ENCODE measurements at places on chromosomes 2 and 18.

- no peak for DNase-seq
Observed at GRCh38 chr18:9217743-9218451, 81.3 kb downstream of the ANKRD12 start.

DNA sequence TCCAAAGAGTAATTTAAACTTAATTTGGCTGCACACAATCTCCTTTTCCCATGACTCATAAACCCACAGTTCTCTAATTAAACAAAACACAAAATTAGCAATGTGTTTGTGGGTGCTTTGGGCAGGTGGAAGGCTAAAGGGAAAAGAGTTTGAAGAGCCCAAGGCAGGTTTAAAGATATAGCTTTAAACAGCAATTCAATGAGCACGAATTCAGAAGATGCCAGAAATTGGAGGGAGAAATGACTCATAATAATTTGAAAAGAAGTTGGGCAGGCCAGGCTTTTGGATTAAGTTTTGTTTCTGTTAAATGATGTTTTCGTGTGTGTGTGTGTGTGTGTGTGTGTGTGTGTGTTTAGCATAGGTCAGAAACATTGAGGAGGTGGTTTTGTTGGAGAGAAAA lies 594.8 kb upstream of the ZEB2 start:
- no peak for DNase-seq

DNA sequence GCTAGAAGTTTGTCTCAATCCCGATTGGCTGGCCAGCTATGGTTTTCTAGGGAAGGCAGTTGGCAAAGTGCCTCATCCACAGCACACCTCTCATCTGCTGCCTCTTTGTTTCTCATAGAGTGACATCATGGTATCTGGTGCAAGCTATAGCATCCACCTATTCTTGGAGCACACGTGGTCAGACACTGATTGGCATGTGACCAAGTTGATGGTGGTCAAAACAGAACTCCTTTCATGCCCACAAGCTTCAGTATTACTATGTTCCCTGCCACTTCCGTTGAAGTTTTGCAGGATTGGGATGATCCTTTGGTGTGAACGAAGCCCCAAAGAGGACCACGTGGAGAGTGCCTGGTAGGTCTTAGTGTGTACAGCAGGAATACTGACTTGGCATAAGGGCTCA lies 28.8 kb downstream of the TTC32 start:
- DNase-seq: no peak

GRCh38 chr2:46779447-46779941 lies 136.1 kb downstream of the MCFD2 start:
- DNase-seq: no peak

GRCh38 chr2:218036371-218036770 lies 32.7 kb upstream of the RUFY4 start:
- DNase-seq: no peak

- DNase-seq: no peak
Observed at GRCh38 chr18:4454537-4455112, 482 bp downstream of the DLGAP1 start.

DNA sequence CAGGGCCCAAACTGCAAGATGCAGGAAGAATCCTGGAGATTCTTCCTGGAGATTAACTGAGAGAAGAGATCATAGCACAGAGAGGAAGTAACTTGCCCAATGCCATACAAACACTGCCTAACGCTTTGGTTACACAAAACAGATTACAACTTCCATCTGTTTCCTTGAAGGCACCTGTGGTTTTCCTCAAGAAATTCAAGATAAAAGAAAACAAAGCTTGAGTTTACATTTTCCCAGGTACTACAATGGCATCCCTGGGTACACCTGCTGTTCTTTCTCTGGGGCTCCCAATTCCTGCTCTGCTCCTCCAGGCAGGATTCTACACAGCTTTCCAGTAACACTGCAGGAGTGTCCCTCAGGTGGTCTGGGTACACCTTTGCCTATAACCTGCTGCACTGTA lies 781.9 kb upstream of the ID2 start:
- no peak for DNase-seq

DNA sequence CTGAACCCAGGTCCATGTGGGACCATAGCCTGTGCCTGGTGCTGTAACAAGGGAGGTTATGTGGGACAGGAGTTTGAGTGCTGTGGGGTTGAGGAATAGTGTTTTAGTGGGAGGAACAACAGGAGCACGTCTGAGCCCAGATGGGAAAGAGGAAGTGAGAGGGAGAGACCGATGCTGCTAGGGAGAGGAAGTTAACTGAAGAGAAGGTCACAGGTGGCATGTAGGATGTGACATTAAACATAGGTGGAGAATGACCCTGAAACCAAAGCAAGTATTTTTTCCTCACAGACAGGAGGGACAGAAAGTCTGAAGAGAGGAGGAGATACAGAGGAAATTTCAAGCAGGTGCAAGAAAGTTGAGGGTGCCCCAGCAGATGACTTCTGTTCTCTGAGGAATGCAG lies 87.8 kb downstream of the ACOXL start:
- DNase-seq: no peak

- no peak for DNase-seq
Observed at GRCh38 chr2:95206096-95206495, 1.2 kb upstream of the ZNF892 start.

DNA sequence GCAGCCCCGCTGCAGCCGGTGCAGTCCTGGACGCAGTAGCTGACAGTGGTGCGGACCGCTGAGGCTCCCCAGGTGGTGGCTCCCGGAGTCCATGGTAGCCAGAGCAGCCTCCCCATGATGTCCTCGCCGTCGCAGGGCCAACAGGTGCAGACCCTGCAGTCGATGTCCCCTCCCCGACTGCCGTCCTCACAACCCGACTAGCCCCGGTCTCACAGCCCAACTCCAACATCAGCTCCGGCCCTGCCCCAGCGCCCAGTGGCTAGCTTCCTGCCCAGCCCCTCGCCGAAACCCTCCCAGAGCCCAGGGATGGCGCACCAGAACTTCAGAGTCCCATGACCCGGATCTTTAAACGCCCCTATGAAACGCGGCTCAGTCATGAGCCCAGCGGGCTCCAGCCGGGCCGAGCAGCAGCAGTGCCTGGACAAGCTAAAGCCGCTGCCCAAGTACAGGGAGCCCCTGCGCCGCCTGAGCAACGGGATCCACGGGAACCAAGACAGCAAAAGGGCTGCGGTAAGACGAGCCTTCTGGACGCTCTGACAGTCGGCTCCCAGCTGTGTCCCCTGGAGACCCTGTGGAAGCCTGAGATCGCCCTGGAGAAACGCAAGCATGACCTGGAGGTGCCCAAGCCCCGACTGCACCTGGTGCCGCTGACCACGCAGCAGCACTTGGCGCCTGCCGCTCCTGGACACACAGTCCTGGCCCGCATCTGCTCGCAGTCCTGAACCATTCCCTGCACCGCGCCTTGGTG lies 53.8 kb upstream of the TUBA3E start:
- DNase-seq: no peak

DNA sequence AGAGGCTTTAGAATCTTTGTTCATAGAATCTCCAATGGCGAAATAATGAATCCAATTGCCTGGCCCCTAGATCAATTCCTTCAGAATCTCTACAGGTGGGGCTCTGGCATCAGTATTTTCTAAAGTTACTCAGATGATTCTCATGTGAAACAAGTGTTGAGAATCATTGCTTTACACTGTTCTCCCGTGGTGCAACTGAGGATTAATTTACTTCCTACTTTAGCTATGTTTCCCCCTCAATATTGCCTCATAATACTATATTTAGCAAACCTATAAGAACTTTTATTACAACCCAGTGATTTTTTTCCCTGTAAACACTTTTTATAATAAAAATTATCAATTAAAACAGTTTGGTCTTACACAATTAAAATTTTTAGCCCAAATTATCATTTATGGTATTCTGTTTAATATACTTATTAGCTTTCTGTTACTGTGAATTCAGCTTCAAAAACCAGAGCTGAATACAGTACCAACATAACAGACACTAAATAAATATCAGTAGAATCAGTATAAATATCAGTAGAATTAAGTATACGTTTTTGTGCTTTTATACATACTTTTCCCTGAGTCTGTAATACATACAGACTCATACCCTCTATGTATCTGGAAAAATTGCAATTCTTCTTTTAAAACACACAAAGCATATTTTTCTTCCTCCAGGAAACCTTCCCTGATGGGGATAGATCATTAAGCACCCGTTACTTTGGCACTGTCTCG lies 20.8 kb downstream of the SLC38A11 start:
- no peak for DNase-seq

DNA sequence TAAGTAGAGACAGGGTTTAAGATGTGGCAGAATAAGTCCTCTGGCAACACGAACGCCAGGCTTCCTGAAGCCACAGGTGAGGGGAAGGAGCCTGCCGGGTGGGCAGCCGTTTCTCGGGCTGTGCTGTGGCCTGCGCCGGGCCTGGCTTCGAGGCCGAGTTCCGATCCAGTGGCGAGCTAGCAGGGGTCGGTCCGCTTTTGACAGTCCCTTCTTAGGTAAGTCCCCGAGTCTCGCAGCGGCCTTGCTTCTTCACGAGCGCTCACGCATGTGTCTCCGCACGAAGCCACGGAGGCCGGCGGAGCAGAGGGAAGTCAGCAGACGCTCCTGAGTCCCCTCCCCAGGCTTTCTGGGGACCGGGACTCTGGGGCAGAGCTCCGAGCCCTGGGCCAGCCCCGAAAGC lies 26.0 kb downstream of the SALL3 start:
- DNase-seq: no peak

GRCh38 chr2:127091886-127092285 lies 15.1 kb downstream of the BIN1 start:
- no peak for DNase-seq

GRCh38 chr2:40716879-40717278 lies 265.0 kb upstream of the SLC8A1 start:
- no peak for DNase-seq

GRCh38 chr18:55838841-55839240 lies 250.8 kb upstream of the TCF4 start:
- no peak for DNase-seq

- DNase-seq: no peak
Observed at GRCh38 chr2:5538772-5539171, 153.4 kb upstream of the SOX11 start.

GRCh38 chr18:79529991-79530390 lies 134.3 kb downstream of the NFATC1 start:
- DNase-seq: no peak

DNA sequence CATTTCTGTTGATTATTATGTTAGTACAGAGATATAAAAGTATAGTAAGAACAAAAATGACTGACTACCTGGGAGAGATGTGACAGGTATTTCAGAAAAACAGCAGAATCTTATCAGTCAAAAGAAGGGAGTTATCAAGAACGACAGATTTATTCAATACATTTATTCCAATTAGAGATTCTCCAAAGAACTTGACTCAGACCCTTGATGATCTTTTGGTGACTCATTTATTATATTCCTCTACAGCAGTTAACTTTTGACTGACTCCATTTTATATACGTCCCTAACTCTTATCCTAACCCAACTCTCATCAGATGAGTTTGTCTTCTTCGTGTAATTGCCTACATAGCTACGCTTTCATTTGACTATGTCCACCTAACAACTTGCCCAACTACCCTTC lies 91.1 kb downstream of the C2orf74 start:
- DNase-seq: no peak

DNA sequence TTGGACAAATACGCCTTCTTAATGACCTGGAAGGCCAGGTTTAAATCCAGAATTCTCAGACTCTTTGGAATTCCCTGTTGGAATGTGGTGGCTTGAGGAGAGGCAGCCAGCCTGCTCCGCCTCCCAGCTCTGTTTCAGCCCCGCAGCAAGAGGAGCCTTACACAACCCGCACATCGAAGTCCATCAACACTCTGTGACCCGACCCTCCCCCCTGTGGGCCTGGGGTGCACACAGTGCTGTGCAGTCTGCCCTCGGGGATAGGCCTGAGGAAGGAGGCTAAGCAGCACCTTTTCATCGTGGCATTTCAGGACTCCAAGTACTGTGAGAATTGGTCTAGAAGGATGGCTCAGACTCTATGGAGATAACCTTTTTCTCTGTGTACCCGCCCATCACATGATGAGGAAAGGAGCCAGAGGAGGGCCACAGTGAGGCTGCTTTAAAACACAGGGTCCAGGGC lies 73.7 kb downstream of the GREB1L start:
- no peak for DNase-seq

GRCh38 chr2:55156326-55156725 lies 75.8 kb downstream of the CLHC1 start:
- no peak for DNase-seq

DNA sequence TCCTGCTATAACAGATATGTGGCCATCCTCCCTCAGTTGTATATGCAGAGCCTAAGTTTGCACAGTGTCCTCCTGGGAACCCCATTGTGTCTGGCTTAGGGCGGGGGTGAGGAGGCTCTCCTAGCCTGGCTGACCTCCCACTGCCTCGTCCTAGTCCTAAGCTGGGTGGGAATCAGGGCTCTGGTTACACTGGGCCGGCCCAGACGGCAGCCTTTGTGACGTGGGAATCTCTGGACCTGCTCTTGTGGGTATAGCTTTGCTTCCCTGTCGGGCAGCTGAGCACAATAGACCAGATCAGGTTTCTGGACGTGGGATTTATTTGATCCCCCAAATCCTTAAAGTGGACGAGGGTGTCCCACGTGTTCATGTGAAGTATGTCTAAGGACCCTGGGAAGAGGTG lies 2.9 kb downstream of the ACKR3 start:
- DNase-seq: no peak

DNA sequence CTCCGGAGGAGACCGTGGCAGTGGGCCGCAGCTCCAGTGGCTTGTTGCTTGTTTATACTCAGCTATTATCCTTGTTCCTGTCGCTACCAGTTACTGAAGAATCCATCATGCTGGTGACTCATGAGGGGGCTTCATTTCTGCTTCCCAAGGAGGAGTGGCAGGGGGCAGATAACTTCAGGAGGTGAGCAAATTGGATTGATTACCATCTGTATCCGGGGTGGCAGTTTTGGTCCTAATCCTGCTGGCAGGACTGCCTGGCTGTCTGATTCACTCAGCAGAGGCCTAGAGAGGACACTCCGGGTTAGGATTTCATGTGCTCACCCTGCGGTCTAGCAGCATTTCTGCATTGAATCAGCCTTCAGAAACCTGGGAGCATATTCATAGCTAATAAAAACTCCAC lies 230.0 kb downstream of the ACTR3 start:
- no peak for DNase-seq

DNA sequence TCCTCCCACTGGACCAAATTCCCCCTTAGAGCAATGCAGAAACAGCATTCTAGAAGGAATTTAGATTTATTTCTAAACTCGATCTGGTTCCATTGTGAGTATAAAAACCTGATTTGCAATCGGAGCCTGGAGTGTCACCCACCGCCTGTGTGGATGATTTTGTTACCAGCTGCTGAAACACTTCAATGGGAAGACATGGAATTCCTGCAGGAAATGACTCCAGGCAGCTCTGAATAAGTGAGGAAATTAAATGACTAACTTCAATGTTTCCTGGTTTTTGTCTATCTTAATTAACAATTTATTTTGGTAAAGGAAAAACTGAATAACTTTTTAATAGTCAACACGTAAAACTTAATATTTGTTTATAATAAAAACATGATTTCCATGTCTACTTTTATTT lies 19.3 kb downstream of the CTAGE1 start:
- DNase-seq: no peak

Measured in glomerular endothelial cell (primary cell).